ENCODE measurements at places on chromosomes 3 and 15.

- DNase-seq, result no peak
Measured at GRCh38 chr3:37785736-37786135, 75.9 kb upstream of the CTDSPL start.

DNA sequence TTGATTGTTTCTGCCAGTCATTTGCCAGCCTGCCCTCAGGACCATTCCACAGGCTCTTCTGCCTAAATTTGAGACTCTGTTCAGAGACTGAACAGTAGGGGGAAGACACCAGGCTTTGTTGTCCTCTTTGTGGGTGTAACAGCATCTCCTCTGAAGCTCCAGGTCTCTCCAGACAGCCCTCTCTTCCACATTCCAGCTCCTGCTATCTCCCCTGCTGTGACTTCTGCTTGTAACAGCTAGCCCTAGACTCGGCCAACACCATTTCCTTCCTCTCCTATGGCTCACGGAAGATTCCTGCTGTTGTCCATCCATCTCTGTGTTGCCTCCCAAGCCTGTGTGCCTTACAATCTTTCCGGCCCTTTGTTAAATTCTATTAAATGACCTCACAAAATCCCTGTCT lies 40.2 kb downstream of the SUCLG2 start:
- DNase-seq, result no peak

DNA sequence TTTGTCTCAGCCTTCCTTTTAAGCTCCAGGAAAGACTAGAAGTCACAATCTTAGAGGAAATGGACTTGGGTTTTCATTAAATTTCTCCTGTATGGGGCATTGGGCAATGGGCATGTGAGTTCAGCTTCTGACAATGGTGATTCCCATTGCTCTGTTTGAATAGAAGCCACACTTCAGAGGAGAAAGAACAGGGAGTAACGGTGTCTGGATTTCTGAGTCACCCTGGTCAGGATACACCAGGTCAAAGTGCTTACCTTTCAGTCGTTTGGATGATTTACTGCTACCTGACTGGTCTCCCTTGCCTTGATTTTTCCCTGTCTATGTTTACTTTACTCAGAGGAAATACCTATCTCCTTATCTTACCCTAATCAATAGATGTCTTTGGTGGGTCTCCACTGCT lies 111.7 kb upstream of the VEPH1 start:
- DNase-seq, result no peak

DNA sequence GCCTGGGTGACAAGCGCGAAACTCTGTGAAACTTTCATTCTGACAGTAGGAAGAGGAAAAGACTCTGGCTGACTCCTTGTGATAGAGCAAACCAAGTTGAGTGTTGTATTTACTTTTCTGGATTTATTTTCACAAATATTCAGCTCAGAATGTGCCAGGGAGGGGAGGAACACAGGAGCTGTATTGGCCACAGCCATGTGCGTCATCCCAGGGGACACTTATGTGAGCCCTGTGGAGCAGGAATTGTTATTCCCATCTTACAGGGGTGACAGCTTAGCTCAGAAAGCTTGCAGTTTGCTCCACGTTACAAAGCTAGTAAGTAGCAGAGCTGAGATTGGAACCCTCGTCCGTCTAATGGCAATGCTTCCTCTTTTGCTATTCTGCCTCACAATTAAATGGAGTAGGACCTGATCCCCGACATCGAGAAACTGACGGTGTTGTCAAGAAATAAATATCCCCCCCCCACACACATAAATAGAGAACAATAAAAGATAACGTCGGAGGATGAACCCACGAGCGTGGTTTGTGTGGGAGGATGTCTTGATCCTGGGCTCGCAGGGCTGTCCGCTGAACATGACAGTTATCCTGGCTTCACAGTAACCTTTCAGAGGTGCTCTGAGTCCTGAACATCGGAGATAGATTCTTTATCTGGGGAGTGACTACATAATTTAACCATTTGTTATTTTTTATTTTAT lies 151.6 kb upstream of the CTDSPL start:
- DNase-seq, result no peak

DNA sequence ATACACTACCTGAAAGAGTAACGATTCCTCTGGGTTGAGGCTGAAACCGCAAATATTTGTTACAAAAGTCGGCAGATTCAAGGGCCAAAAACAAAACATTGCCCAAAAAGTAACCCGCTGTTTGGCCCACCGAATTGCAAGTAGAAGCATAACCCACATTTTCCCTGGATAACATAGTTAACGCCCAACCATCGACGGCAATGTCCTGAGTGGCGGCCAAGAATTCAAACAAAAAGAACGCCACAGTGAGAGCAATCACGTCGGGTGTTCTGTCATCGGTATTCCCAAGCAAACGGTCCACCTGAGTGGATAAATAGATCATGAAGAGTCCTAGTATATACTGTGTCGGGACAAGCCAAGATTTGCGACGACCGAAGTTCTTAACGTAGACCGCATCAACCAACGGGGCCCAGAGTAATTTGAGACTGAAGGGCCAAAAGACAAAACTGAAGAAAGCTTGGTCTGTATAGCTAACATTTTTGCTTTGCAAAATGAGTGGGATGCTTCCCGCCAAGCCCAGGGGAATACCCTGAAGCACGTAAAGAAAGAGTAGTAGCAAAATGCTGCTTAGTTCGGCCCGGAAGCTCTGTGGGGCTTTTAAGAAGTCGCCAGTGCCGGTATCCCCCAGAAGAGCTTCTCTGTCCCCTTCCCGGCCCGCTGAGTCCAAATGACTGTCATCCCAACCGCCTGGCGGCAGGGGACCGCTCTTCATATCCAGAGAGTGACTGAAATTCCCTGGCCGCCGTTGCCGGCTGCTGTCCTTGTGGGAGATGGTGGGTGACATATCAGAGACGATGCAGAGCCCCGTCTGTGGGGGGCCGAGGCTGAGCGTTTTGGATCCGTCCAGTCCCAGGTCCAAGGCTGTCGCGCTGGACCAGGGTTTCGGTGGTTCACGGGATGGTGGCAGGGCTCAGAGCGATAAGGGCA lies 750 bp downstream of the SLC33A1 start:
- peak; percentile 77 for DNase-seq

DNA sequence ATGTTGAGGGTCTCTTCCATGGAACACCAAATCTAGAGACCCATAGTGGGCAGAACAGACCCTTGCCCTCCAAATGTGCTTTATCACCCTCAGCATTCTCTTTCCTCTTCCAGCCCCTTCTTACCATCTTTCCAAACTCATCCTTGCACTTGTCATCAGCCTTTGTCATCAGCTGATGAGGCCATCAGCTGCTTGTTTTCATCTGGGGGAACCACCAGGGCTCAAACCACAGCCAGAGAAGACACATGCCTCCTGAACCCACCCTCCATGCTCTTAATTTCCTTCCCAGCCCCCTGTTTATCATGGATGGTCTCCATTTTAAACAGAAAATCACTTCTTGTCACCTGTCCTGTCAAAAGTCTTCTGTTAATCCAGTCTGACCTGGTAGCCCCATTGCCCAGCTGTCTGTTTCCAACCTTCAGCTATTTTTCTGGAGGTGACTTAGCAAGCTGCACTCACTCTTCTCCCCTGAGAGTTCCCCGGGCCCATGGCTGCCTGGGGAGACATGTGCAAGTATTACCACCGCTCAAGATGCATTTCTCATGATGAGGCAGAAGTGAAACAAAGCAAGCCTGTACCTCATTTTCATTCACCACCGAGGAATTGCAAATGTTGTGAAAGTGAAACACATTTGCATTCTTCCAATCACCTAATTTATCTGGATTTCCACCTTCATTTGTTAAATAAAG lies 14.7 kb upstream of the SYNM start:
- peak; percentile 42 for DNase-seq

DNA sequence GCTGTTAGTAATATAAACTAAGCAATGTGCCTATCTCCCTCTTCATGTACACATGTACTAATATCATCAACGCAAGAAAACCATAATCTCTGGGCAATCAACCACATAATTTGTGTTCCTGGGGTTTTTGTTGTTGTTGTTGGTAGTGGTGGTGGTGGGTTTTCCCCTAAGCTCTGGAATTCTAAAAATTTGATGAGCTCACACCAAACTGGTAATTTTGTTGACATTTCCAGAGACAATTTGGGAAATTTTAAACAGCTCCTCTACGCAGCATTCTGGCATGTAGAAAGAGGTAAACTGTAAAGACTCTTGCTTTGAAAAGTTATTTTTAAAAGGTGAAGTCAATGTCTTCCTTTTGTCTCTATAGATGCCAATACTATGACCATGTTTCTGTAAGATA lies 126.7 kb downstream of the IGSF11 start:
- DNase-seq, result no peak

DNA sequence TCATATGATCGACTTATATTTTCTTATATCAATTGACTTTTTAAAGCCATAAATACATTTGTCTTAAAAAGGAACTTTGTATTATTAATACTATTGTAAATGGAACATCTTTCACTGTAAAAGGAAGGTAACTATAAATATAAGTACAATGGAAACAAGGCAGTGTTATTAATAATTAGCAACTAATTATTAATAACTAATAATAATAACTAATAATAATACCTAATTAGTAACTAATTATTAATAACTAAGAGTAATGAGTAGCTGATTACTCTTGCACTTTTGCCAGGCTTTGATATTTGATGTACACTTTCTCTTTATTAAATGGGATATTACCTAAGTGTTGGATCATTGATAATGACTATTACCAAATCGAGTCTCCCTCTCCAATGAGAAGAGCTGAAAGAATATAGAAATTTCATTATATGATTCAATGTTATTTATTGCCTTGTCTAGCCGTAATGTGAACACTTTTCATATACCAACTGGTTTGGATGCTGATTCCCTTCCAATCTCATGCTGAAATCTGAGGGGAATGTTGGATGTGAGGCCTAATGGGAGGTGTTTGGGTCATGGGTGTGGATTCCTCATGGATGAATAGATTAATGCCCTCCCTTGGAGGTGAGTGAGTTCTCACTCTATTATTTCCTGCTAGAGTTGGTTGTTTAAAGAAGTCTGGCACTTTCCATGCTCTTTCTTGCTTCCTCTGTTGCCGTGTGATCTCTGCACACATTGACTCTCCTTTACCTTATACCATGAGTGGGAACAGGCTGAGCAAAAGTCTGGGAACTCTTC lies 202.1 kb upstream of the ZBTB20 start:
- no peak for DNase-seq

DNA sequence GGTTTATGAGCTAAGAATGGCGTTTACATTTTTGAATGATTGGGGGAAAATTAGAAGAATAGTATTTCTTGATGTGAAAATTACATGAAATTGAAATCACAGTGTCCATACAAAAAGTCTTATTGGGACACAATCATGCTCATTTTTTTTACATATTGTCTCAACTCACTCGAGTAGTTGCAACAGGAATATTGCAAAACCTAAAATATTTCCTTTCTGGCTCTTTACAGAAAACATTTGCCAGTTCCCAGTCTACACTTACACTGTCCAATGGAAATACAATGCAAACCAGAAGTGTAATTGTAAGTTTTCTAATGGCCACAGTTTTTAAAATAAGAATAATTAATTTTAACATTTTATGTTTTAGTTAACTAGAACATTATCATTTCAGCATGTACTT lies 137.8 kb downstream of the SAMMSON start:
- DNase-seq, result no peak

- no peak for DNase-seq
Measured at GRCh38 chr3:156148946-156149381, 28.6 kb downstream of the KCNAB1 start.

DNA sequence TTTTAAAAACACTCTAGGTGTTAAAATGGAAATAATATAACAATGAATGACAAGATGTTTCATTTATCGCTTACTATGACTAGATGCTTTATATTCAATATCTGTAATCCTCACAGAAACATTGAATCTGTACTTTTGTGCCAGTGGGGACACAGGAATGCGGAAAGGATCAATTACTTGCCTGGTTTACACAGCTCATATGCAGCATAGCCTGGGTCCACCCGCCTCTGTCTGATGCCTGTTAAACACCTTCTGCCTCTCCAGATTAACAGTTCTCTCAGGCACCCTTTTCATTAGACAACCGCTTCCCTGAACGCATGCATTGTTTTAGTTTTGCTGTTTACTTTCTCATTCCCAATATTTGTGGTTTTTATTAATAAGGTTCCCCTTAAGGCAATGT lies 12.9 kb upstream of the KCNAB1 start:
- no peak for DNase-seq

DNA sequence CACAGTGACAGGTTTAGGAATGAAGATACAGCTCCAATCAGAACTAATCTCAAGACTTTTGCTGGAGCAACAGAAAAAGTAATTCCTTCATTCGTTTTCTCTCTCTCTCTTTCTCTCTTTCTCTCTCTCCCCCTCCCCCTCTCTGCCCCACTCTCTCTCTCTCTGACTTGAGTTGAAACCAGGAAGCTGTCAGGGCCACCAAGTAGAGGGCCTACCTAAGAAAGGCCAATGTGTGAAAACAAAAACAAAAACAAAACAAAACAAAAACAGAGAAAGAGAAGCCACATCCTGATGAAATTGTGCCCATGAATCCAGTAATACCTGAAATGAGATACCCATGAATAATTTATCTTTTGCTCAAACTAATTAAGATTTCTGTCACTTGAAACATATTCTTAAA lies 72.9 kb downstream of the ATP8B4 start:
- no peak for DNase-seq

GRCh38 chr15:45660231-45660979 lies 25.6 kb downstream of the SQOR start:
- no peak for DNase-seq

GRCh38 chr15:60973637-60974415 lies 255.3 kb downstream of the RORA start:
- DNase-seq, result no peak

DNA sequence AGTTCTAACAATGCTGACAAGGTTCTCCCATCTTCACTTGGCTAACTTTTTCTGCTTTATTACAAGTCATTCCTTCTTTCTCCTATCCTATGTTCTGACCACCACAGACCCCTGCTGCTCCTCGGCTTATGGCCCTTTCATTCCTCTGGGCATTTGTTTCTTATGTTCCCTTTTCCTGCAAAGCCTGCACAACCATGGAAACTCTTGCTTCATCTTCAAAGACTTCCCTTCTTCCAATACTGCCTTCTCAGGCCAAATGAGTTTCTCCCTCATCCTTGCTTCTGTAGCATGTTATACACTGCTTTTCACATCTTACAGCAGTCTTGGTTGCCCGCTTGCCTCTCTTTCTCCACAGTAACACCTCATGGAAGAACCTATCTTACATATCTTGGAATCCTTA lies 17.9 kb upstream of the ATOSA start:
- no peak for DNase-seq

DNA sequence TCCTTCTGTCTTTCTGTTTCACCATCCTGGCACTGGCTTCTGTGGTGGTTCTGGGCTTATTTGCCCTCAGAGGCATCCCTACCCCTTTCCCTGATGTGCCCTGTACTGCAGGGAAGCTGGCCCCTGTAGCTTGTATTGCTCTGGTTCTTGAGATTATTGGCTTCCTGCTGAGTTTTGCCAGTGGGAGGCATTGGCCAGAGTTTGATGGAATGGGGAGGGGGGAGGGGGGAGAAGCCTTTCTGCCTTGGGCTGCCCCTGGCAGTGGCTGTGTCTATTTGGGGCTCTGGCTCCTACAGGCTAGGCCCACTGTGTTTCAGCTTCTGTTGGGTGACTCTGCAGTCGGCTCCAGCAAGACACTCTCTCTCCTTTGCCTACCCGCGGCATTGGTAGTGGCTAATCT lies 41.6 kb upstream of the SEMA6D start:
- no peak for DNase-seq
